ENCODE measurements at places on chromosomes 13 and 19.

DNA sequence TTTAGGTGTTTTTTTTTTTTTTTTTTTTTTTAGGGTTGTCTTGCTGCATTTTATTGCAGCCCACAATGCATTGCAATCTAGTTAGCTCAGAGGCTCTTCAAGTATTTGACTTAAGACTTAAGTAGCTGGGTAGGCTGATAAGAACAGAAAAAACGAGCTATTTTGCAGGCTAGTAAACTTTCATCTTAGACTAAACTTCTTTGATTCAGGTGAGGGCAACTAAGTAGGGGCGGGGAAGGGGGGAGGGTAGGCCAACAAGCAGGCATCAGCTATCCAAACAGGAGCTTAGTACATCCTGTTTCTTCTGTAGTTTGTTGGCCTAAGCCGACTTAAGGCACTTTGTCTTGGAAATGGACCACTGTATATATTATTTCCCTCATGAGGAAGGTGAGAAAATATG lies 4.9 kb upstream of the TDRD3 start:
- no peak for DNase-seq

DNA sequence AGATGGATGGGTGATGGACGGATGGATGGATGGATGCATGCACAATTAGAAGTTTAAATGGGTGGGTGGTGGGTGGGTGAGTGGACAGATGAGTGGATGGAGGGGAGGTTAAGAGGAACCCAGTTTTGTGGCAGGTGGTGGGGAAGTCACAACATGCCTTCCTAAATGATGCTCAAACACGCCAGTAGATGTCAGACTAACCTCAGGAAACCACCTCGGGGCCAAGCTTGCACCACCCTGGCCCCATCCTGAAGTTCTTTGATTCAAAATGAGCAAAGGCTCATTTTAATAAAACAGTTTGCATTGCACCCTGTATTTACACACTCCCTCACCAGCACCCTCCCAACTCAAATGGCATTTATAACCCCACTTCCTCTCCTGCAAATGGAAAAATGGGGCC lies 91.4 kb upstream of the CACNA1A start:
- no peak for DNase-seq

DNA sequence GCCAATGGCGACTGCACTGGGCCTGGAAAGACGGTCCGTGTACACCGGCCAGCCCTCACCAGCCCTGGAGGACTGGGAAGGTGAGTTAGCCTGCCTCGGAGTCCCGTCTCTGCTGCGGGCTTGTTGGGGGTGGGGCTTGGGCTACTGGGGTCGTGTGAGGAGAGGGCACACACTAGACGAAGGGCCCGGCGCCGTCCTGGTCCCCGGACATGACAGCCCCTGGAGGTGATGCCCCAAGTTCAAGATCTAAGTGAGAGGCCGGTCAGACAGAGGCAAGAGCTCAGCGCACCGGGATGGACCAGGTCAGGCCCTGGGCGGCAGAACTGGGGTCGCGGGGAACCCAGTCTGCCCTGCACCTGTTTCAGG lies 1.6 kb downstream of the CILP2 start:
- no peak for DNase-seq

- no peak for DNase-seq
These were observed 27.2 kb downstream of the COMP start for GRCh38 chr19:18763674-18764590.

GRCh38 chr13:100244431-100244830 lies 155.5 kb downstream of the PCCA start:
- DNase-seq, result no peak

- no peak for DNase-seq
These were observed 64.1 kb upstream of the TSHZ3 start for GRCh38 chr19:31413353-31413752.

GRCh38 chr13:22073718-22074117 lies 402.8 kb downstream of the FGF9 start:
- no peak for DNase-seq

GRCh38 chr13:66469745-66470144 lies 760.4 kb downstream of the PCDH9 start:
- DNase-seq, result no peak

- DNase-seq, result peak; percentile 94
These were observed 2.5 kb downstream of the PRR12 start for GRCh38 chr19:49593233-49594113.

GRCh38 chr13:28885181-28885580 lies 65.0 kb downstream of the MTUS2 start:
- DNase-seq, result no peak

DNA sequence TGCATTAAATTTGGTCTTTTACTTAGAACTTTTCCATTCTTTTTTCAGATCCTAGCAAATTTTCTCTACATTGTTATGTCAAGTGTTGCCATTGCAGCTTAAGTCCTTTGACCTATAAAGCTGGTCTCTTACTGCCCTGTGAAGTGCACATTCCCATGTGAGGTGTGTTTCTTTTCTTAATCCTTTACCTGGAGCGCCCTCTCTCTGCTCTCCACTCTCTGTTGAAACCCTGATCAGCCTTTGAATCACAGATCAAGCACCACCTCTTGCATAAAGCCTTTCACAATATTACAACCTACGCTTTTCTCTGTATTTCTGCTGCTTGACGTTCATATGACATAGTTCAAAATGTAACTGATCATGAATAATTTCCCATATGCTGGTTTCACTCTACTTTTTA lies 84.8 kb downstream of the PCDH17 start:
- DNase-seq, result no peak

DNA sequence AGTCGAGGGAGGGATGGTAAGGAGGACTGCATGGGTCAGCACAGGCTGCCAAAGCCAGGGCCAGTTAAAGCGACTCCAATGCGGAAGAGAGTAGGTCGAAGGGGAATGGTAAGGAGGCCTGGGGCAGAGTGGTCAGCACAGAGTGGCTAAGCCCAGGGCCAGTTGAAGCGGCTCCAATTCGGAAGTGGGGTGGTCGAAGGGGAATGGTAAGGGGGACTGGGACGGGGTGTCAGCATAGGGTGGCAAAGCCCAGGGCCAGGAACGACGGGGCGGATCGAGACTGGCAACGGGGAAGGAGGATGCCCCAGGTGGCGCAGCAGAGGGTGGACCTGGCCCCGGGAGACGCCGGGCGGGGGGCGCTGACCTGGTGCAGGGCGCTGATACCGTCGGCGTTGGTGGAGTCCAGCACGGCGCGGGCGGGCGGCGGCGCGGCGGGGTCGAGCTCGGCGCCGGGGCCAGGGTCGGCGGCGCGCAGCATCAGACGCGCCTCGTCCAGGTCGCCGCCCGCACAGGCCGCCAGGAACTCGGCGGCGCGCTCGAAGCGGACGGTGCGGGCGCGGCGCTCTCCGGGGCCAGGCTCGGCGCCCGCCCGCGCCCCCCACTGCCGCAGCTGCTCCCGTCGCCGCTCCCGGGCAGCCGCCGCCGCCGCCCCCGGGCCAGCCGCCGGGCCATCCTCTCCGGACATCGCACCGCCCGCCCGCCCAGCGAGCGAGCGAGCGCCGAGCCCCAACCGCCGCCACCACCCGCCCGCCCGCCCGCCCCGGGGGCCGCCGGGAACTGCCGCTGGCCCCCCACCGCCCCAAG lies at the start of gene PPP1R12C:
Gene PPP1R12C (minus strand): TSS at position 779 of the 804 bp plus-strand sequence. CDS start 94 bp downstream, at position 685.
- DNase-seq, result no peak

Data from natural killer cell treated with Interleukin-12 subunit alpha and Interleukin-12 subunit beta and Interleukin-15 and Interleukin-18, amount 100 ng/mL, for 72 hours (primary cell).